NCI-H69 (cell line): ENCODE measurements at places on chromosomes 1 and 21.
A peak's percentile ranks its signal among the peaks of the same experiment; 100 is the strongest.

DNA sequence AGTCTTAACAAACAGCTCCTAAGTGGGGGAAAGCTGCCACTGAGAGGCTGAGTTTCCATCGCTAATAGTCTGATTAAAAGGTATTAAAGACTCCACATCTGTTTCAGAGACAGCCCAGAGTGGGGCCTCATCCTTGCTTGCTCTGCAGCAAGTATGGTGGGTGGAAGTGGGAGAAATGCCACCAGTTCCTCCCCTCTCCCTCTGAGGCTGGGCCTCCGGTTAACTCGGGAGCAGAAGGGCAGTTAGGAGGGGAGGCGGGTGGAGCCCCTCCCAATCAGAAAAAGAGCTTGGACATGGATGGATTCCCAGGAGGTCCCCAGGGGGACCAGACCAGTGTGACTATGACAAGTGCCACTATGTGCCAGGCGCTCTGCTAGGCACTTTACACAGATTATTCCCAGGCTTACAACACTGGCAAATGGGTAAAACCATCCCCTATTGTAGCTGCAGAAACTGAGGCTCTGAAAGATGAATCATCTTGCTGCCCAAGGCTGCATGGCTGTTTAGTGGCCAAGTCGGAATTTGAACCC is 11.4 kb upstream of the ASCL5 start:
- no peak for DNase-seq

DNA sequence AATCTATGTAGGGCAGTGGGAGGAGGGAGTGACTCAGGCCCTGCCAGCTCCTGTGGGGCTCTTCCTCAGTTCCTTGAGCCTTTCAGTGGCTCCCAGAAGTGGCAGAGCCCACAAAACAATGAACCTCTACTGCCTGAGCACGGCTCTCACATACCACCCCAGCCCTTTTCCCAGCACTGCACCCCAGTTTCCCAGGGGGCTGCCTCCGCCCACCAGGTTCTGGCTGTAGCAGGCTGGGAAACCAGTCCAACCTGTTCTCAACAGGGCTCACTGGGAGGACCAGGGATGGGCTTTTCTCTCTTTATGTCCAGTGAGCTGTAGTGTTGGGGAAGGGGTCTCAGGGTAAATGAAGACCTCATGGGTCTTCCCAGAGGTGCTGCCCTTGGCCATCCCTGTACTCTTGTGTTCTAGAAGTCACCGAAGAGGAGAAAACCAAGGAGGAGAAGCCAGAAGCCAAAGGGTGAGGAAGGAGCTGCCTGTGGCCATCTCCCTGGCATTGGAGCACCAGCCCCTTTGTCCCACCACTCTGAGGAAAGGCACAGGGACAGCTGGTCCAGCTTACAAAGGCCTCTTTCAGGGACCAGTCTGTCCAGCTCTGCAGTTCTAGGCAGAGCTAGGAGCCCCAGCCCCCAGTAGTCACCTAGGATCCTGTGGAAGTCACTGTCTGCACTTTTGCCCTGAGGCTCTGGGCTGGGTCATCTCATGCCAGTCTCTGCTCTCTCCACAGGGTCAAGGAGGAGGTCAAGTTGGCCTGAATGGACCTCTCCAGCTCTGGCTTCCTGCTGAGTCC is 3.5 kb downstream of the MARCKSL1 start:
- no peak for DNase-seq

DNA sequence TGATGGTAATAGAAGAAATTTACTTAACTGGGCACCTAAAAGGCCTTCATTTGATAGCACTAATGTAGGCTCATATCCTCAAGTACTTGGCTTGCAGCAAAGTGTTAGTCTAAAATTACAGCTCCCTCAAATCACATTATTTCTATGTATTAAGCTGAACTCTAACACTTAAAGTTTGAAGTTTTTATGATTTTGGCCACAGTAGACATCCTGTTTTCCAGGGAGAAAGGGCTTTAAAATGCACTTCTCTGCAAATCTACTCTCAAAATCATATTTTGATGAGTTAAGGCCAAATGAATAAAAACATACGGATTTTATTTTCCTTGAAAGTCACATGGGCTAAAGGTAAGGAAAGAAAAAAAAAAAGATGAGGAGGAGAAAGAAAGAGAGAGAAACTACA is 575.5 kb downstream of the PLPP3 start:
- DNase-seq, result no peak

DNA sequence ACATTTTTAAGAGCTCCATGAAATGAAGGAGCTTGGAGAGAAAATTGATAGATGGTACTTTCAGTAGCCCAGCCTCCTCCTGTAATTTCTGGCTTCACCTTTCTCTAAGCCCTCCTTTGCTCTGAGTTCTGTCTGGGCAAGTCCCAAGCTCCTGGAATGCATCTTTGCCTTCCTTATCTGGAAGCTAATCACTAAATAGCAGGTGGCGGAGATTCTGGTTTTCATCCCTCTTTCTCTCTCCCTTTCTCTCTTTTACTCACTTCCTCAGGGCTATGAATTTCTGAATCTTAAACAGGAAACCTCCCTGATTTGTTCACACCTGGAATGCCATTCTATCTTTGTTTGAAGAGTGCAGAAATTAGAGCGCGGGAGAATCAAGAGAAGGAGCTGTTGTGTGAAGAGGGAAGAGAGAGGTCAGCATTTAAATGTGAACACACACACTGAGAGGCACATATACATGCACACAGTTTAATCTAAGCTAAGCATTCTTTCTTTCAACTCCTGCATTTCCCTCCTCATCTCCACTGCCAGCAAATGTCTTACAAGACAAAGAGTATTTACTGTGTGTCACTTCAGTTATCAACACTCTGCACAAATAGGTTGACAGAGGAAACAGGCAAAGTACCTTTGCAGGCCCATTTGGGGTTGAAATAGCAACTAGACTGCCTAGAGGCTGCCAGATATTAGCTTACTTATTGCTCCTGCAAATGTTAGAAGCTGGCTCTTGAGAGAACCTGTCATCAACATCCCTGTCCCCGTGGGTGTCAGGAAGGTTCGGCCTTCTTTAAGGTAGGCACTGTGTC is 199.4 kb upstream of the CAMK1G start:
- DNase-seq, result no peak

DNA sequence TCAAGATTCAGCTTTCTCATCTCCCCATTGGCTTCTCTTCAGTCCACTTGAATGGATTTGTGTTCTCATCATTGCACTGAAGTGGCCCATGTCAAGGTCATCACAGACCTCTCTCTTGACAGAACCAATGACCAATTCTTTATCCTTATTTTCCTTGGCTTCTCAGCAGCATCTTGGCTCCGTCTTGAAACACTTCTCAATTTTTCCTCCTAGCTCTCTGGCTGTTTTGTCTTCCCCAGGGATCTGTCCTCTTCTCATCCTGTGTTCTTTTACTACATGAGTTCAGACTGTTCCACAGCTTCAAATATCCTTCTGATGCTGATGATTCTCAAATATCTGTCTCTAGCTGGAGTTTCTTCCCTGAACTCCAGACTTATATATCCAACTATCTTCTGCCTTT is 78.6 kb downstream of the COLGALT2 start:
- no peak for DNase-seq

GRCh38 chr1:106344494-106344893 is 712.0 kb upstream of the PRMT6 start:
- DNase-seq, result peak; percentile 5

- no peak for DNase-seq
Measured at GRCh38 chr1:63411066-63411465, 43.6 kb downstream of the ALG6 start.

DNA sequence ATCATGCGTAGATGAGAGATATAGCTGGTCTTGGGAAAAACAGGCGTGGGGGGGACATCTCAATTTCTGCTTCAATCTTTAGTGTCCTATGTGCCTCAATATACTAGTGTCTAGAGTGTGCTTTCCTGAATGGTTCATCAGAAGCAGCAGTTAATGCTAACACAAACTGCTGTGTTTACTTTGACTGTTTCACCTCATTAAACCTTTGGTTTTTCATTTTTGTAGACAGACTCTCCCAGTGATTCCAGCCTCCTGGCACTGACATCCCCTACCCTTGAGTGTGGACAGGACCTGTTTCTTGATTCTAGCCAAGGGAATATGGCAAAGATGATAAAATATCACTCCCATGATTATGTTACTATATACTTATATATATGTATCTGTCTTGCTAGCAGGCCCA is 37.6 kb downstream of the ZYG11A start:
- DNase-seq, result peak; percentile 76

DNA sequence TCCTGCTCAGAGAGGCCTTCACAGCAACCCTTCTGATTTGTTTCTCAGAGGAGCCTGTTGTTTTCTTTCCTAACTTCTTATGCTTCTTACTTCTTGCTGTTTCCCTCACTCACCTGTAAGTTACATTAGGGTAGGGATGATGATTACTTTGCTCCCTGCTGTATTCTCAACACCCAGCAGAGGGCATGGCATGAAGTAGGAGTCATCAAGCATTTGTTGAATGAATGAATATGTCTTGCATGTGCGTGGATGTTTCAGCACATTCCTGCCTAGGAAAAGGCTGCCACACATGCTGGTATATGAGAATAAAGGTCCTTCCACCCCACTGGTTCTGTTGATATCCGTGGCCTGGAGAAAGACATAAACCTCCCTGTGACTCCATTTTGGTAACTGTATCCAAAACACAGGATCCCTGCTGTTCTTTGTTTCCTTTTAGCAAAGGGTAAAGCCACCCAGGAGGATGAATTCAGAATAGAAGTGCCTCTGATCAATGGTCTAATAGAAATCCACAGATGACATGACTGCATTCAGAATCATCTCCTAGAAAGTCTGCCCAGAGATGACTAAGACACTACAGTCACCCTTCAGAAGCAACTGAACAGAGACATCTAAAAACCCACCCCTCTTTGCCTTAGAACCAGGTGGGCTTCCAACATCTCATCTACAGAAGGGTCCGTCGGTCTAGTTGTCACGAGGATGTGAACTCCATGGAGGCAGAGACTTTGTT is 168.8 kb downstream of the ZSCAN20 start:
- peak; percentile 1 for DNase-seq

DNA sequence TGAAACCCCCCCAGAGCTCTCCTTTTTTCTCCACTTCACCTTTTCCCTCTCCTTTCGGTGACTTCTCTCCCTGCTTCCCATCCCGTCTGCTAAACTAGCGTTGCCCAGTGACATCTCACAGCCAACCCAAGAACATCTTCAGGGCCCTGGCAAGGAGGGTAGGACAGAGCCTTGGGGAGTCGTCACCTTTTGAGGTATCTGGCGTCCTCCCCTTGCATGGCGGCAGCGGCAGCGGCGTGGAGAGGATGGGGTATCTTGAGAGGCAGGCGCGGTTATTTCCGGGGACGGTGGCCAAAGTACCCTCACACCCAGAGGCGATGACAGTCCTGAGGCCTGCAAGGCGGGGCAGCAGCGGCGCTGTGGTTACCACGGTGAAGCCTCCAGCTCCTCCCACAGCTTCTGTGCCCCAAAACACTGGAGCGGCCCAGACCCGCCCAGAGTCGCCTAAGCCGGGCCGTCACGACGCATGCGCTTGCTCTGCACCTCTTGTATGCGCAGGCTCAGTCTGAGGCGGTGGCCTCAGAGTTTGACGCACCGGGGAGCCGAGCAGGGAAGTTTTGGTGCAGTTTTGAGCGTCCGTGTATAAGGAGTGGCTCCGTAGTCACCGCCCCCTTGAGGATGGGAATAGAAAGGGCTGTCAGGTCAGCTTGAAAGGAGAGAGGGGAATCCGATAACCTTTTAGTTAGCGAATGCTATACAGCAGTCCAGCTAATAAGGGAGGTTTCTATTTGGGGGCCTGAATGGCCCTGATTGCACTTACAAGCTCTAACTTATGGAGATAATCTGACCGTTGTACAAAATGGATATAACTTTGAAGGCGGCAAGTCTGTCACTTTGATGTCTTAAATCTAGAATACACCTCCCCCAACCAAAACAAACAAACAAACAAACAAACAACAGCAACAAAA is at the start of gene KIFAP3:
Gene KIFAP3, minus strand, starts transcription at position 446 of the 908 bp plus-strand sequence. Its CDS starts 228 bp downstream, at position 218.
- DNase-seq, result peak; percentile 98

DNA sequence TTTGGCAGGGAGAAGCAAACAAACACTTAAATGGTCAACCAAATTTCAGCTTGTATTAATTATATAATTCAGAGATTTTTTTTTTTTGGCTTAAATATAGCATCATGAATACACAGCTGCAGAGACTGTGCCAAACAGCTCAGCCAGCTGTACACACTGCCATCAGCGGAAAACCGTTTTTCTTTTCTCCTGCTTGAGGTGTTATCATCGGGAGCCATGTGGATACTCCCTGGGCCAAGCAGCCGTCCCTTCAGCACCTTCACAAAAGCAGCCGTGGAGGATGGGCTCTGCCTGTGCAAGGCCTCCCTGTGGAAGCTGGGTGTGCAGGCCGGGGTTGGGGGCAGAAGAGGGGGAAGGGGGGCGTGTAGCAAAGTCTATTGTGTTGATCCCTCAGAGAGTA is 85.0 kb downstream of the NUF2 start:
- peak; percentile 95 for DNase-seq
